ENCODE measurements at places on chromosomes 6 and 20. TPM values are rescaled to one million over a fixed set of nuclear protein-coding genes. Genes with fewer than 3 reads are reported as not detected.

- no peak for DNase-seq
Observed at GRCh38 chr6:112997421-112998085, 650.4 kb downstream of the RFPL4B start.

Gene GFRAL
- not detected for total RNA-seq

DNA sequence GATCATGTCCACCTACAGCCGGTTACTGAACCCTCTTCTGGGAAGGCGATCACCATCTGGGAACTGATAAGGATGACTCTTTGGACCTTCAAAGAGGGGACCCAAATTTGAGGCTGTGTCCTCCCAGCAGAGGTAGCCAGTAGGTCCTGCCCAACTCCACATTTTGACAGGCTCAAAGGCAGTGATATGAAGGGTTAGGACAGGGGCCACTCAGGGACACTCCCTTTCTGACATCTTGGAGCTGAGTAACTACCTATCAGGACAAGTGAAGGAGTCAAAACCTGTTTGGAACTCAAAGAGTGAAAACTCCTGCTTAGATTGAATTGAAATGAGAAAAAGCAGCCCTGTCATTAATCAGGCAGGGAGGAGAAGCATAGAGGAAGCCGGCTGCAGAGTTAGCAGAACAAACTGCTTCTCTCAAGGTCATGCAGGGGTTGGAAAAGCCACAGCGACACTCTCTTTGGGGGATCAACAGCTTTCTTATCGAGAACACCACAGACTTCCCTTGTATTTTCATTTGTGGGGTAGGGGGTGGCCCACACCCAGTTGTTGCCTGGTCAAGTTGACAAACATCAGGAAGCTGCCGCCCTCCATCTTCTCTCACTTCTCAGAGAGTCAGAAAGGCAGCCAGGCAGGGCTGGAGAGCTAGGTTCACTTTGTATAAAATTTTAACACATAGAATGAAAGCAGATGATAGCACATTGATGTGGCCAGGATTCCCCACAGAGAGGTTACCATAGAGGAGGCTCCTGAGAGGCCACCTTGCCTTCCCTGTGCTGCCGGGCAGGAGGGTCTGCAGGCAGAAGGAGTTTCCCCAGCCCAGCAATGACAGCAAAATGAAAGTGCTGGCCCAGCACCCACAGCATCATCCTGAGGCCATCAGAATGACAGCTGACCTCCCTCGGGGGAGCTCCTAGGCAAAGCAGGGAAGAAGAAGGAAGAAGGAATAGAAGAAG is 47.6 kb downstream of the AGPAT4 start:
- no peak for DNase-seq

Gene FNDC1
- not detected for total RNA-seq

- peak; percentile 71 for DNase-seq
Observed at GRCh38 chr6:119350202-119350951, 816 bp upstream of the MAN1A1 start.

GRCh38 chr6:83958241-83958685 is 75.3 kb upstream of the MRAP2 start:
- peak; percentile 6 for DNase-seq

Gene C6orf15
- 0.71 TPM for total RNA-seq

DNA sequence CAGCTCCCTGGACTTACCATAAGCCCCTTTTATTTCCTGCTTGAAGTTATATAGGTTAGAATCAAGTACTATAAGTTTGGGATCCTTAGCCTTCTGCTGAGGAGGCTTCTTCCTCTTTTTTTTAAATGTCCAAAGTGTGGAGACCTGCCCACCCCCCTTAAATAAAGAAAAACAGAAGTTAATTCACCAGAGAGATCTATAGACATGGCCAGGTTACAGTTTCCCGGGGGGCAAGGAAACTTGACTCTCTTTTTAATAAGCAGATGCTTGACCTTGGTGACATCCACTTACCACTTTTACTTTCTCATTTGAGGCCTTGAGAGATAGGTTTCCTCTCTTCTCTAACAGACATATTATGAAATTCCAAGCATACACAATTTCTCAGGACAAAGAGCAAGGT is 88.3 kb downstream of the BMP2 start:
- no peak for DNase-seq

Gene BHLHE23
- total RNA-seq: not detected

- peak; percentile 3 for DNase-seq
Observed at GRCh38 chr6:122610690-122611455, 668 bp downstream of the PKIB start.

DNA sequence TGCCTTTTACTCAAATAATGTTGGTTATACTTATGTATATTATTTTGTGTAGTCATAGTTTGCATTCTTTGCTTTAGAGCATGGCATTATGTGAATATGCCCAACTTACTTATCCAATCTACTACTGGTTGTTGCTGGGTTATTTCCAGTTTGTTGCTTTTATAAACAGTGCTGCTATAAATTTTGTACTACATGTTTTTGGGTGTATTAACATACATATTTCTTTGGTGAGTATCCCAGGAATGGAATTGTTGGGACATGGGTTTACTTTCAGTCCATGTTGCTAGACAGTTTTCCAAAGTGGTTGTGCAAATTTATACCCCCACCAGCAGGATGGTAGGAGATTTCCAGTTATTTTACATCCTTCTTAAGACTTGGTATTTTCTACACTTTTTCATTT is 157.1 kb upstream of the THEMIS start:
- peak; percentile 40 for DNase-seq

GRCh38 chr6:134896910-134897309 is 53.0 kb downstream of the ALDH8A1 start:
- DNase-seq: no peak

- DNase-seq: peak; percentile 1
Observed at GRCh38 chr20:40797425-40797824, 108.4 kb upstream of the MAFB start.

Gene NKX2-4
- total RNA-seq: not detected

DNA sequence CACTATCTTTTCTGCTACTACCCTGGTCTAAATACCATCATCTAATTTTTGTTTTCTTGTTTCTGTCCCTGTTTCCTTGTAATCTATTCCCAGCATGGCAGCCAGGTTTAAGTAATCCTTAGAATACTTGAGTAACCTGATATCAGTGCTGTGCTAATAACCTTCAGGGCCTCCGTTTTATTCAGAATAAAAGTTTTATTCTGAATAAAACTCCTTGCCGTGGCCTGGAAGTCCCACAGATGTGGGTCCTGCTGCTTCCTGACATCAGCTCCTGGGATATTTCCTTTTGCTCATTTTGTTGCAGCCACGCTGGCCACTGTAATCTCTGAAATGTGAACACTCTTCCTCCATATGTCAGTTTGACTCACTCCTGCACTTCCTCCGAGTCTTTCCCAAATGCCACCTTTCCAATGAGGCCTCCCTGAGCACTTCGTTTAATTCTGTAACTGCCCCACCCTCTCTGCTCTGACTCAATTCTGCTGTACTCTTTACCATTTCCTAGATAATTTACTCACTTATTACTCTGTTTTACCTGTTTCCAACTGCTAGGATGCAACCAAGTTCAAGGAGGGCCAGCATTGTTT is 114.0 kb upstream of the FOXA2 start:
- DNase-seq: no peak

DNA sequence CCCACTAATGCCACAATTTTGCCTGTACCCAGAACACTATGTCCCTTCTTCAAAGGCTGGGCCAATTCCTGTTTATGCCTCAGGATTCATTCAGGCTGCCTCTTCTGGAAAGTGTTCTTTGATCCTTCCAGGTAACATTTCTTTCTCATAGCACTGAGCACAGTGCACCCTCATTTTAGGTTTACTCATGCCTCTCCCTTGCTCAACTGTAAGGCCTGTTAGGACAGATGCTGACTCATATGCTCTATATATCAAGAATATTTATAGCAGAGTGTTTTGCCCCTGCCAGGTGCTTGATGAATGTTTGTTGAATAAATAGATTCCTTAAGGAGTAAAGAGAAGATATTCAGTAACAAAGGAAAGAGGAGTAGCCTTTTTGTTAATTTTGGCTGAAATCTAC is 263.9 kb downstream of the PHF3 start:
- peak; percentile 44 for DNase-seq

- DNase-seq: no peak
Observed at GRCh38 chr6:134196568-134197193, 121.2 kb downstream of the SGK1 start.

Gene SIRPA
- total RNA-seq: 7.8 TPM

Gene PRR18
- not detected for total RNA-seq

DNA sequence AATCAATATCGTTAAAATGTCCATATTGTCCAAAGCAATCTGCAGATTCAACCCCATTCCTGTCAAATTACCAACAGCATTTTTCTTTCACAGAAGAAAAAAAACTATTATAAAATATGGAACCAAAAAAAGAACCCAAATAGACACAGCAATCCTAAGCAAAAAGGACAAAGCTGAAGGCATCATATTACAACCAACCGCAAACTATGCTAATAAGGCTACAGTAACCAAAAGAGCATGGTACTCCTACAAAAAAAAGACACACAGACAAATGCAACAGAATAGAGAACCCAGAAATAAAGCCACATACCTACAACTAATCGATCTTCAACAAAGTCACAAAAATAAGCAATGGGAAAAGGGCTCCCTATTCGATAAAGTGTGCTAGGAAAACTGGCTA is 49.2 kb downstream of the RNGTT start:
- peak; percentile 3 for DNase-seq

Gene NDUFAF5
- total RNA-seq: 15.3 TPM

Gene IP6K3
- 88.2 TPM for total RNA-seq

- DNase-seq: no peak
Observed at GRCh38 chr6:106308985-106309384, 16.6 kb downstream of the ATG5 start.

Gene SCRT2
- total RNA-seq: not detected

GRCh38 chr20:46545077-46545826 is 5.2 kb downstream of the OCSTAMP start:
- DNase-seq: peak; percentile 32
